ENCODE measurements at places on chromosomes 1 and 21.

- DNase-seq, result no peak
Observed at GRCh38 chr1:35511305-35511704, 45.9 kb downstream of the KIAA0319L start.

DNA sequence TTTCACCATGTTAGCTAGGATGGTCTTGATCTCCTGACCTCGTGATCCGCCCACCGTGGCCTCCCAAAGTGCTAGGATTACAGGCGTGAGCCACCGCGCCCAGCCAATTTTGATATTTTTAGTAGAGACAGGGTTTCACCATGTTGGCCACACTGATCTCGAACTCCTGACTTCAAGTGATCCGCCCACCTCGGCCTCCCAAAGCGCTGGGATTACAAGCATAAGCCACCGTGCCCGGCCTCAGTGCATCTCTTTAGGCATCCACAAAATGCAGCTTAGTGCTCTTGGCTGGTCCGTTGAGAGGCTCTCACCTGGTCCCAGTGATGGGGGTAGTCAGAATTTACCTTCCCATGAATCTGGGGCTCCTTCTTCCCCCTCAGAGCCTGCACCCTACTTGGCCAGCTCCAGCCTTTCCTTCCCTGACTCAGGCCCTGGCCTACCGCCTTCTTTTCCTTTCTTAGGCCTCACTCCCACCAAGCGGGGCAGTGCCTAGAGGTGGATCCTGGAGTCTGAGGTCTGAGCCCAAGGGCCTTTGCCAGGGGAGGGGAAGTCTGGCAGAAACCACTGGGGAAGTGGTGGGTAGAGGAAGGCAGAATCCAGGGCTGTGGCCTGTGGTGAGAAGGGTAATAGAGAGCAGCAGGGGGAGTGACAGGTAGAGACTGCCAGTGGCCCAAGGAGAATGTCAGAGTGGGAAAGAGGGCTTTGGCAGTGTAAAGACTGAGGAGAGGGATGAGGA, 3.7 kb downstream of the LENEP start:
- no peak for DNase-seq

GRCh38 chr1:31822766-31823165, 6.9 kb upstream of the SPOCD1 start:
- no peak for DNase-seq

DNA sequence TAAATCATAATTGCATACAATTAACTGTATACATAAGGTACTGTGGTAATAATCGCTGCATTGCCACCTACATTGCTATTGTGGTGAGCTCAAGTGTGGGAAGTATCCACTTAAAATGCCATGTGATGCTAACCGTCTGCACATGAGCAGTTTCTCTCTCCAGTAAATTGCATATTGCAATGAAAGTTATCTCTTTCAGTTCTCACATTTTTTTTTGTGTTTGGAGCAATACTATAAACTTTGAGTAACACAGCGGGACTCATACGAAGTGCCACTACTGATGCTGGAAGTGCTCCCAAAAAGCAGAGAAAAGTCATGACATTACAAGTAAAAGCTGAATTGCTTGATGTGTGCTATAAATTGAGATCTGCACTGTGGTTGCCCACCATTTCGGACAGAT, 38.5 kb downstream of the DISC1 start:
- no peak for DNase-seq

DNA sequence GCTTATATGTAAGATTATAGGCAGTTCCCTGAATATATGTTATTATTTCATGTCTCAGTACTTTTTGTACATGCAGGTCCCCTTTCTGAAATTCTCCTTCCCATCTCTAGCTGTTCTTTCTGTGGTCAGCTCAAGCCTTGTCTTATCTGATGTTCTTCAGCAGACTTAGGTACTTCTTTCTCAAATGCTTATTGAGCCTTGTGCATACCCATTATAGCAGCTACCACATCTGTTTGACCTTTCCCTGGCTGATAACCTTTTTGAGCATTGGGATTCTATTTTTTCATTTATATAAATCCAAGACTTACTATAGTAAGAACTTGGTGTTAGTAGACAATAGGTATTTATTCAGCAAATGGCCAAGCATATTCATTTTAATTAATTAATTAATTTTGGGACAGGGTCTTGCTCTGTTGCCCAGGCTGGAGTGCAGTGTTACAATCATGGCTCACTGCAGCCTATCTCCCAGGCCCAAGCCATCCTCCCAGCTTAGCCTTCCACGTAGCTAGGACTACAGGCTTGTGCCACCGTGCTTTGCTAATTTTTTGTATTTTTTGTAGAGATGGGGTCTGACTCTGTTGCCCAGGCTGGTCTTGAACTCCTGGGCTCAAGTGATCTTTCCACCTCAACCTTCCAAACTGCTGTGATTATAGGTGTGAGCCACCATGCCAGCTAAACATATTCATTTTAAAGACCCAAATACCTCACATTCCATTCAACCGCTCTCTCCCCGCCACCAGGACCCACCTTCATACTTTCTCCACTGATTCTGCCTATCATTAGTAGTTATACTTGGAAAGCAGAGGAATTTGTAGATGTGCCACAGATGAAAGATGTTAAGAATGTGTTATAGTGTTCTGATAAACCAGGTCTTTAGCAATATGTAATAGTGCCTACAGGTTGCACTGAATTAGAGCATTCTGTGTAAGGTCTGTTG, 16.7 kb downstream of the TIPRL start:
- no peak for DNase-seq

GRCh38 chr1:27993241-27993640, 33.5 kb downstream of the XKR8 start:
- DNase-seq, result peak; percentile 4

- DNase-seq, result no peak
Observed at GRCh38 chr1:51928896-51929295, 50.4 kb upstream of the NRDC start.
